ENCODE measurements at places on chromosomes 5 and 9.
A peak's percentile ranks its signal among the peaks of the same experiment; 100 is the strongest.

GRCh38 chr5:173789031-173789920 is 98.9 kb upstream of the CPEB4 start:
- DNase-seq: no peak

GRCh38 chr5:93054424-93055163 is 526.4 kb downstream of the NR2F1-AS1 start:
- no peak for DNase-seq

- peak; percentile 54 for DNase-seq
These were observed 161.3 kb downstream of the RMI1 start for GRCh38 chr9:84141741-84142370.

- DNase-seq: no peak
These were observed 805.4 kb upstream of the CDH6 start for GRCh38 chr5:30387974-30388632.

DNA sequence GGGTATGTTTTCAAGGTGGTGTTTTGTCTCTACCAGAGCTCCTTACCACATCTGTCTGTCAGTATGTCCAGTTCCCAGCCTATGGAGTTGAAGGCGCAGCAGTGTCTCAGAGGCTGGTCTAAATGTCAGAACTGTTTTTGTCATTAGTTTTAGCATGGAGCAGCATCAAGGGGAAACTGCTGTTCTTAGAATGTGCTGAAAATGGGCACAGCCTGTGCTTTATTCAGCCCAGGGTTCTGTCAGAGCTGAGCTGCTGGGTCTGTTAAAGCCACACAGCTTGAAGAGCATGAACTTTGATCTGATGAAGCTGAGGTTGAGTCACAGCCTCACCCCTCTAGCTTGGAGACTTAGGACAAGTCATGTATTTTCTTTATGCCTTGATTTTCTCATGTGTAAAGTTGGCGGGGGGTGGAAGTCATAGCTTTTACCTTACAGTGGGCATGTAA is 71.9 kb downstream of the RALGPS1 start:
- no peak for DNase-seq

DNA sequence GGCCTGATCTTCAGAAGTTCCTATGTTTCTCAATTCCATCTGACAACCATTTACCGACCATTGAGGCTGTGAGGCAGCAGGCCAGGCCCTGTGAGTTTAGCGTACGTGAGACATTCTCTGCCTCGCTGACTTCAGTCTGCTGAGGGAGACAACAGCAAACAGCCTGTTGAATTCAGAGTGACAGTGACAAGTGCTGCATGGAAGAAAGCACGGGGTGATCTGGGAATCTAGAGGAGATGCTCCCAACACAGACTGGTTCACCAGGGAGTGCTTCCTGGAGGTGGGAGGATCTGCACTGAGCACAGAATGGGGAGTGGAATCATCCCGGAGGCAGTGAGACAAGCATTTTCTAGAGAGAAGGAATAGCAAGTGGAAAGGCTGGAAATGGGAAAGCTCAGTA is 10.0 kb upstream of the DDX41 start:
- DNase-seq: no peak

GRCh38 chr5:3809455-3809854 is 213.8 kb downstream of the IRX1 start:
- DNase-seq: no peak

GRCh38 chr5:123579410-123579809 is 67.4 kb downstream of the CSNK1G3 start:
- no peak for DNase-seq

DNA sequence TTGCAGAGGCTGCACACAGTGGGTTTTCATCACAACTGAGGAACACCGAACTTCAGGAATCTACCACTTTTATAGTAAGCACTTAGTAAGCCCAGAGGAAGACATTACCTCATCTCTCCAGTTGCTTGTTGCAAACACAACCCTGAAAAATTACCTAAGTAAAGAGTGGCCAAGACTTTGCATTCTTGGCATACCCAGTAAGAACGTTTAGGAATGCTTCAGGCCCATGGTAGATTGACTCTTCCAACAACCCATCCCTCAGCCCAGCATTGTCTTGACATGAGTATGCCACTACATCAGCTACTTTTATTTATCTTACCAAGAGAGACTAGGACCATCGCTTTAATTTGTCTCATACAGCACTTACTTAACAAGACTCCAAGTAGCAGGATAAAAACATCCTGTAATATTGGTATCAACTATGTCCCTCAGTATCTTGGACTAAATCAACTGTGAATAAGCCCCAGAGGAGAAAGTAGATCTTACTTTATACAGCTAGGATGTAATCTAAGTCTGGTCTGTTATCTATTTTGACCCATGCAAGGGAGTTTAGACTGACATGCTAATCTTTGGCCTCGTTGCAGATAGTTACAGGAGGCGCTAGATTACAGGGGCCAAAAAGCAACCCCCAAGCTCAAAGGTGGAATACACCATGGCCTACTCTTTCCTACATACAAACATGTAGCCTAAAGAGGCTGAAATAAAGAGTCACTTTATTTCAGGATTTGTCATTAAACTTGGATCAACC is 114.9 kb downstream of the INVS start:
- DNase-seq: no peak

DNA sequence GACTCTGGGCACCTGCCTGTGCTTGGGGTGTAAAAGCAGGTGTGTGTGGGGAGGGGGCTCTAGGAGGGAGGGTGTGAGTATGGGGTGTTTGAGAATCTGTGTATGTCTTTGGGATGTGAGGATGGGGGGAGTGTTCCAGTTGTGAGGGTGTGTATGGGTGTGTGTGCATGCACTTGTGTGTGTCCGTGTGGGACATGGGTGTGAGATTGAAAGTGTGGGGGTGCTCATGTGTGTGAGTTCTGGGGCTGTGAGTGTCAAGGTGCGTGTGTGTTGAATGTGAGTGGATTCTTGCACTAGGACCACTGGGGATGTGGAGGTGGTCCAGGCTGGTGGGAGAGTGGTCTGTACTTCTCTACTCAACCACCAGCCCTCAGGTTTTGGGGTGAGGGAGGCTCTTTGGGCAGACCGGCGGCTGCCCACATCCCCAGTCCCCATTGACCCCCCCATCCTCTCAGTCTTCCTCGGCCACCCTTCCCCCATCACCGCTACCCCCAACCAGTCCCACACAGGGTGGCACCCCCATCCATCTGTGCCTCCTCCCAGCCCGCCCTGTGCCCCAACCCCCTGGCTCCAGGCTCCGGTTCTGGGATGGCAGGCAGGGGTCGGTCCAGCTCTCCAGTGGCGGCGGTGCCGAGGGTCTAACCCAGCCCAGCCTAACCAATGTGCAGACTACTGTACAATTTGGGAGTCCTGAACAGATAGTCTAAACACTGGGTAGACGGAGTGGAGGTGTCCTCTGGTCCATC is 31.5 kb downstream of the GOLGA2 start:
- DNase-seq: no peak

DNA sequence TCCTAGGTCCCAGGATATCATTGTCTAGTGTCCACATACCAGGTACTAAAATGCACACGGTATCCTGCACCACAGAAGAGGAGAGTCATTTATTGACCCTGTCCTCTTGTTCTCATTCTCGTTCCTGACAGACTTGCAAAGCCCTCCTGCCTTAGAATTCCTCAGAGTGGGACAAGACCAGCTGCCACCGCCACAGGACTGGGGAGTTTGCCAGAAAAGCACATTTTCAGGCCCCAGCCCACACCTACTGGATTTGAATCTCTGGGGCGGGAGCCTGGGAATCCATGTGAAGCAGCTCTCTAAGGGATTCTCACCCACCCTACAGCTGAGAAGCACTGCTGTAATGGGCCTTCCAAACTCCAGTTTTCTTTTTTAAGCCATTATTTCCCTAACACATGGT is 68.0 kb upstream of the FANCC start:
- DNase-seq: no peak

DNA sequence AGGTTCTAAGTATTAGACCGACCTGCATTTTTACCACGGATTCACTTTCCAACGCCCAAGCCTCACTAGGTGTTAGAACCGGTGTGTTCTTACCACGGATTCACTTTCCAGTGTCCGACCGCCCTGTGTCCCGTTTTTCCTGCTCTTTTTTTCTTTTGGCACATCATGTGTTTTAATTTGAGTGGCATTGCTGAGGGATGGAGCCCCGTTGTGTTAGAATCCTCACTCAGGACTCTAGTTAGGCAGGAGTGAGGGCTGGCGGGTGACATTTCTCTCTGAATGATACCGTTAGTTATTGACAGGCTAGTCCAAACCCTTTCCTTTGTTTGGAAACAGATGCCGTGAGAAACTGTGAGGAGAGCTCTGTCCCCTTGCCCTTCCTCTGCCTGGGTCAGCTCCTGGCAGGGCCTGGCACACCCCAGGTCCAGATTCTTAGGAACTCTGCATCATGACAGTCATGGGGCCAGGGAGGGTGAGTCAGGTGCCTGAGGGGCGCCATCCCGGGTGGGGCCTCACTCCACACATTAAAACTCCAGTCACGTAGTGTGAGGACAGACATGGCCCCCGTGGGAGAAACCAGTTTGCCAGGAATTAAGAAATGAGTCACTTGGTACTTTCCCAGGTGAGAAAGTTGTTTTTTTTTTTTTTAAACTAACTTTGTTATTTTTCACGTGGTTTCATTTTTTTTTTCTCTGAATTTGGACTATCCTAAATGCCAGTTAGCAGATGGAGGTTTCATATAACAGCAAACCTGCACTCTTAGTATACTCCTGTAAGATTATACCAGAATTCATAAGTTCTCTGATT is 15.8 kb downstream of the EXOC3 start:
- DNase-seq: no peak

GRCh38 chr5:76787237-76787636 is 31.6 kb upstream of the F2RL1 start:
- no peak for DNase-seq

GRCh38 chr9:86771941-86772634 is 175.2 kb downstream of the GAS1 start:
- no peak for DNase-seq

DNA sequence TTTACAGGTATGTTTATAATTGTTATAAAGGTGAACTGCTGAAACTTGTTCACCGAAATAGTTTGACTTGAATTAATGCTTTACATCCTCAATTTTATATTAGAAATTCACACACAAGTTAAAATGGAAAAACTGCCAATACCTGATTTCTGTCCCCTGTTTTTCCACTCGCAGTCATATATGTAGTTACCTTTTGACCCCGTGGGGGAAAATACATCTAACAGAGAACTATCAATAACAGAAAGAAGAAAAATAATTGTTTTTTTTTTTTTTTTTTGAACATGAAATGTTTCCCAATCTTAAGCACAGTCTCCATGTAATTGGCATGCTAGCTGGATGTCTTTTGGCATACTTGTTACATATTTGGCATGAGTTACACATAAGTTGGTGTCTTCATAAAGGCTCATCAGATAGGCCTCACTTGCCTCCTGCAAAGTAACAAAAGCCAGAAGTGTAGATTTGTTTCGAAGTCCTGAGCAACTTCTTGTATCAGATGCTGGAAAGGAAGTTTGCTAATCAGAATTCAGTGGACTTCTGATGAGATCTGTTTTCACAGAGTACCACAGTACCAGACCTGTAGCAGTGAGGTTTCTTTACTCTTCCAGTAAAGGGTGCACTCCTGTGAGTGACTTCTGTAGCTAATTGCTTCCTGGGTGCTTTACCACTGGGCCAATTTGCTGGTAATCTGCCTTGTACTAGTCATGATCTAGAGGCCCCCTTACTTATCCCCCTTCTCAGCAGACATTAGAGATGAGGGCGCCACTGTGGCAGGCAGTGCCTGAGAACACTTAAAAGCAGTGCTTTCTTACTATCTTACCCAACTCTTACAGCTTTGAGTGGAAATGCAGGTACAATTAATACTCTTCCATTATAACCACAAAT is 36.2 kb upstream of the CXXC5 start:
- DNase-seq: no peak

- no peak for DNase-seq
These were observed 54.1 kb downstream of the TRIM32 start for GRCh38 chr9:116741086-116741740.

GRCh38 chr5:132369474-132370180 is at the start of gene SLC22A5:
Gene SLC22A5 (plus strand): TSS chr5:132369710. CDS start chr5:132369973, 263 bp downstream.
- no peak for DNase-seq

DNA sequence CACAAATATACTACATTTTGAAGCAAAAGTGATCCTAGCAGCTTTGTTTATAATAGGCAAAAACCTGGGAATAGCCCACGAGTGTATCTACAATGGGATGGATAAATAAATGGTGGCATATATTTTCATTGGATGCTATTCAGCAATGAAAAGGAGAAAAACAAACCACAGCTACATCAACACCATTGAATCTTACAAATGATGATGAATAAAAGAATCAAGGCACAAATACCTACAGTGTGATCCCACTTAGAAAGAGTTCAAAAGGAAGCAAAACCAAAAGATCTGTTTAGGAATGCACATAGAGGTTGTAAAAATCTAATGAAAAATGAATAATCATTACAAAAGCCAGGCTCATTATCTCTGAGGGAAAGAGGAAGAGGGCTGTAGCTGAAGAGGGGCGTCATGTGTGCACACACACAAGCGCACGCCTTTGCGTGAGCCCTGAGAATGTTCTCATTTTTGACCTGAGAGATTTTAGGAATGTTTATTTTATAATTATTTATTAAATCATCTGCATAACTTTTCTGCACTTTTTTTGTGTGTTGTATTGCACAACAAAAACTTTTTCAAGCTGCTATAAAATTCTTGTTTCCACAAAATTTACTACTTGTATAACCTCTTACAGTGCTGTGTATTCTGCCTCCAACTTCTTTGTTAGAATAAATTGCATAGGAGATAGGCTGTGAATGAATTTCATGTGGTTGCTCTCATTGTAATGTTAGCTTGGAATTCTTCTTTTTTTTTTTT is 5.9 kb upstream of the RHOBTB3 start:
- DNase-seq: no peak

DNA sequence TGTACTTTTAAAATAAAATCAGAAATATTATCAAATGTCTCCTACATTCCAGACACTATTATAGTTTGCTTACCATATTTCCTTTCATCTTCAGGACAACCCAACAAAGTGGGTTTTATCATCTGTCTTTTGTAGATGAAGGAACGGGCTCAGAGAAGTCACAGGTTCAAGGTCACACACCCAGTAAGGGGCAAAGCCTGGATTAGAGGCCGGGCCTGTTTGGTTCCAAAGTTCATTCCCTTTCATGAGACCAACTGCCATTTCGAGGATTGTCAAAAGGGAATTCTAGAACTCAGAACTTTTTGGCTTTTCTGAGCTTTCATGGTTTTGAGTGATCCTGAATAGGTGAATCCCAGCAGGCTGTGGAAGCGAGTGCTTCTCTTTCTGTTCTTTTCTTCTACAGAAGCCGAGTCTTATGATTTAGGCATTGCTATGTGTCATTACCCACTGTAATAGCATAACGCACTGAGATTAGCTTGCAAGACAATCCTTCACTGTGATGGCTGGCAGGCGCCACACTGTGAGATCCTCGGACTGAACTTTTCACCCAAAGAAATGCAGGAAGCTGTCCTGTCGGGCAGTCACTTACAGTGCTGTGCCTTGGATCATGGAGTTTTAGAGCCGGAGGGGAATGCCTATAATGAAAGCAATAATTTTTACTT is 43.8 kb upstream of the ANKH start:
- no peak for DNase-seq
